ENCODE measurements at places on chromosomes 4 and X. TPM values are rescaled to one million over a fixed set of nuclear protein-coding genes. Genes with fewer than 3 reads are reported as not detected.

GRCh38 chr4:182854466-182854865 lies 62.7 kb downstream of the DCTD start:
- no peaks in the 10 kb centered on the region for H3K27me3 ChIP-seq
- no peaks in the 10 kb centered on the region for H3K36me3 ChIP-seq
- H3K4me3 ChIP-seq: no peak overlapping the region
- DNase-seq: no peak

GRCh38 chr4:89897867-89898266 lies 3.2 kb downstream of the MMRN1 start:
- no peaks in the 10 kb centered on the region for H3K36me3 ChIP-seq
- H3K27me3 ChIP-seq: no peaks in the 10 kb centered on the region
- H3K4me3 ChIP-seq: no peak overlapping the region
- DNase-seq: no peak
- H3K4me1 ChIP-seq: no peaks in the 10 kb centered on the region

- H3K27me3 ChIP-seq: no peaks in the 10 kb centered on the region
- H3K36me3 ChIP-seq: no peaks in the 10 kb centered on the region
These were observed 424.2 kb downstream of the FGF13 start for GRCh38 chrX:138287205-138287877.

CFP gene
- 12.4 TPM for total RNA-seq

ZNF157 gene
- total RNA-seq: 0.15 TPM

ATP7A gene
- total RNA-seq: 4.9 TPM

TEX13B gene
- not detected for total RNA-seq
